ENCODE measurements at places on chromosomes 7 and 10.
A peak's percentile ranks its signal among the peaks of the same experiment; 100 is the strongest.

GRCh38 chr7:43377196-43377960 is 205.5 kb upstream of the STK17A start:
- peak; percentile 95 for DNase-seq

- no peak for DNase-seq
Observed at GRCh38 chr7:70857793-70858545, 274.0 kb upstream of the GALNT17 start.

GRCh38 chr7:80916770-80917741 is 1.8 kb downstream of the SEMA3C start:
- DNase-seq: peak; percentile 67

- DNase-seq: no peak
Observed at GRCh38 chr7:141462958-141463357, 88.3 kb upstream of the AGK start.

DNA sequence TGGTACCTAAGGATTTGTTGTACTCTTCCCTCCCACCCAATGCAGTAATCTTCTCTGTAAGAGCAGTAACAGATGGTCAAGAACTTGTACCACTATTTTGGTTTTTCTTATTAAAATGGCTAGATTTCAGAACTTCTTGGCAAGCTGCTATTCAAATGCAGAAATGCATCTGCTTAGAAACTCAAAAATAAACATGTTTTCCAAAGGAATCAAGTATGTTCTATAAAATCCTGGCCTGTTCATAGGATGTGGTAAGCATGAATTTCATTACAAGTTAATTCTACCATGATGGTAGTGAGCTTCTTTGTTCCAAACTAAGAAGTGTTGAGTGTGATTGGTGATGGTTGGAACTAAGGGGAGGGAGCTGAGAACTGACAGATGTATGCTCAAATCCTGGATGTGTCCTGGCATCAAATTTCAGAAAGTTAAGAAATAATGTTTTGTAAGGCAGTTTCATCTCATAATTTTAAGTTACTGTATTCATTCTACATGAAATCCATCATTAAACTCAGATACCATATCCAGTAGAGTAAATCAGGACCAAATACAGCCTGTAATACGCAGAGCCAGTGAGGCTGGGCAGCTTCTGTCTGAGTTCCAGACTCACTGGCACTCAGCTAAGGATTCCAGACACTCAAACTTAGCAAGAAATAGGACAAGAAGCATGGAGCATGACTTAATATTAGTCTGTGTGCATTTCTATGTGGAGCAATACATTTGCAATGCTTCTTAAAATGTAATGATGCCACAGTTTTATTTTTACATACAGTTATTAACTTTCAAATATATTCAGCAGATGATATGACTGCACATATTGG is 119.6 kb downstream of the TES start:
- DNase-seq: peak; percentile 20

Measured in lung (tissue), 17 donors.